Astrocyte of the hippocampus (primary cell): ENCODE measurements at places on chromosomes 4 and X.

- no peak for DNase-seq
Observed at GRCh38 chr4:5112333-5113095, 61.2 kb downstream of the STK32B start.

GRCh38 chr4:123699880-123700771, 303.5 kb downstream of the SPRY1 start:
- DNase-seq: peak; percentile 97

DNA sequence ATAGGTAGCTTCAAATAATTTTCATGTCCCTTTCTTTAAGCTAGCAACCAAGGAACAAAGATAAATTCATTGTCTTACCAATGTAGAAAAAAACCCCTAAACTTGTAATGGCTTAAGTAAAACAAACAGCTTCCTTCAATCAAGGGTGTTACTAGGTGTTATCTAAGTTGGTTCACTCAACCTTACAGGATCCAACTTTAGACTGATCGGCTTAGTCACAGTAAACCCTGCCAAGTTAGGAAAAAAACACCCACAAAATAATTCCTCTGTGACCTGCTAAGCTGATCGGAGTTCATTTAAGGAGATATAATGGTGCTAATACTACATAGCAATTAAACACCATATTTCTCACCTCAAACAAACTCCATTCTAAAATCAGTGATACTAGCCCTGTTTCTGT, 10.1 kb downstream of the AIFM1 start:
- peak; percentile 40 for DNase-seq

DNA sequence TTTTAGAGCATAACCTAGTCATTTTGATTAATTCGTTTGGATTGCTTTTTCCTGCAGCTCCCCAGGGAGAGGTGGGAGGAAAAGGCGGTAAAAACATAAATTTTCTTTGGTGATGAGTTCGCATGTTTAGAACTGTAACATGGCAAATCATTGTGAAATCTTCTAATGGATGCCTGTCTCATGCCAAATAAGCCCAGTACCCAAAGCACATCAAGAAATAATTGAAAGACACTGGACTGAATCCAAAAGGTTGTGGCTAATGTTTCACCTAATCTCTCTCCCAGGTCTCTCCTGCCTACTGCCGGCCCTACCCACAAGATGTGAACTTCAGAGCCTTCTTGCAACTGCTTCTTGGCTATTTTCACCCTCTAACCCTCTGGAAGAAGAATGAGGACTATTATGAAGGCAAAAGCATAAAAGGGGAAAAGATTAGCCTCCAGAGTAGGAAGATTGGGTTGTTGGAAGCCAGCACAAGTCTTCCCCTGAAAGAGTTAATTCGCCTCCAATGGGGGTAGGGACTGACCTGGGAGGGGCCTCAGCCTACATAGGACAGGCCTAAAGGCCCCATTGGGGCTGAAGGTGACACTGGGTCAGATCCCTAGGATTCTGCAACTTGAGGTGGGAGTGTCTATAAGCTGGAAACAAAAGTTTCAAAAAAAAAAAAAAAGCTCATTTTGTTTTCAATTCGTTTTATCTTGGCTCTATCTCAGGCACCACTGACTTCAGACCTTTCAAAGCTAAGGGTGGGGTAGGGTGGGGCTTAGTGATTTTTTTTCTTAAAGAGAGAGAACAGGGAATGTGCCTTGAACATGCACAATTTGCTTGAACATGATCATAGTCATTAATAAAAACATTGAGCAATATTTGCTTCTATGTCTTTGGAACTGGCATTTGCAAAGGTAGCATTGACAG, 278.6 kb upstream of the KLF3 start:
- peak; percentile 45 for DNase-seq
